Activated CD8-positive, alpha-beta memory T cell treated with anti-CD3 and anti-CD28 coated beads for 1 hour (primary cell): ENCODE measurements at places on chromosomes 7 and 10.

- DNase-seq: no peak
These were observed 123.7 kb downstream of the IMMP2L start for GRCh38 chr7:111438369-111439289.

DNA sequence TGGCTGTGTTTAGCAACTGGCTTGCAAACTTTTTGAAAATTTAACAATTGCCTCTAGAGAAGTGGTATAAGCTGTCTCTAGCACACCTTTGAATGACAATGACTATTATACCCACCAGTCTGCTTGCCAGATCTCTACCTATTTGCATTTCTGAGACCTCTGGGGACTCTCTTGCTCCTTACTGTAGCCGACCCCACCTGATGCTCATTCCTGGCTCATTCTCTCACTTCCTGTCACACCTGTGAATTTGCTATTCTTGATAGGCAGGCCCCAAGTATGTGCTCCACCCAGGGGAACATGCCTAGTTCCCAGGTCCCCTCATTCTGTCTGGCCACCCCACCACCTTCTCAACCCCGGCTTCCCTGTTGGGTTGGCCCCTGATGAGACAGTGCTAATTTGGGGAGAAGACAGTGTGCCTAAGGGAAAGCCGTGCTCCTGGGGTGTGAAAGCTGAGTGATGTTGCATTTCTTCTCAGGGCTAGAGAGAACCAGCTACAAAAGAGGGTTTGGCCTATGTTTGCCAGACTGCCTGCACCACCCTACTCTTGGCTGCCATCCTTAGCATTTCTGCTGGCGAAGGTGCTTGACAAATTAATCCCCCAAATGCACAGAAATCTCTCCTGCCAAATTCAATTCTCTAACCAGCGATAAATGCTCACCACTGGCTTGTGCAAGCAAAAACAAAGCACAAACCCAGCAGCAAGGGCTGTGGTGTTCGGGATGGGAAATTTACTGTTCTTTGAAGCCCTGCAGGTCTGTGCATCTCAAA is 138.2 kb downstream of the RPS24 start:
- no peak for DNase-seq

DNA sequence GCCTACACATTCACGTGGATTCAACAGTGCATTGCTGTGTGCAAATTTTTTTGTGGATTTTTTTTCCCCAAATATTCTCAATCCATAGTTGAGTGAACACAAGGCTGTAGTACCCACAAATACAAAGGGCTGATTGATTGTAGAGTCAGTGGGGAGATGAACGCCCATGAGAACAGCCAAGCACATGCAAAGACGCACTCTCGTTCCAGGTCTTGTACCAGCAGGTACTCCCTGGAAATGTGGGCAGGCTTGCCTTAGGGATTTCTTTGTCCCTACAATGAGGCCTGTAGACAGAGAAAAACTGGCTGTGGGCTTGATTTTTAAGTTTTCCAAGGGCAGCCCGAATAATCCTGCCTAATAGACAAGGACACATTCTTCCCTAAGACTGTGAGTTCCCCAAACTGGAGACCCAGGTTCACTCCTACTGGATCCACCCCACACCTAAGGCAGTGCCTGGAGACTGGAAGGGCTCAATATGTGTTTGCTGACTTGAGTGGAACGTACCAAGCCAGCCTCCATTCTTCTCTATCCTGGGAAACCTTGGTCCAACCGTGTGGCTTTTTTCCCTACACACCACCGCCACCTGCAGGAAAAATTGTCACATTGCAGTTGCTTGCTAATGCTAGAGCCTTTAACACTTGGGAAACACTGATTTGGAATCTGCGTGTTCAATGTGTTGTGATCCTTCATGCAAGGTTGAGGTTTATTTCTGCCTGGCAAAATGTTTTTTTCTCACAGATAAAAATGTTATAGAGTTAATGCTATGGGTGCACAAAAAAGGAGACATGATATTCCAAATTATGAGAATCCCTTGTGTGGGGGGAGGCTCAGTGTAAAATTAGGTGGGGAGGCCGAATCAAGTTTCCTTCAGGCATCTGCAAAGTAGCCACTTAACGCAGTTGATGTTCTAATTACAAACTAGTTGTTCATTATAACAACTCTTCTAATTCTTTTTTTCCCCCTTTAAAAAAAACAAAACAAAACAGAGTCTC is 49.3 kb downstream of the PPP1R17 start:
- no peak for DNase-seq

- no peak for DNase-seq
These were observed 269.7 kb upstream of the PHF14 start for GRCh38 chr7:10703981-10704380.
